IMR-90 (cell line): ENCODE measurements at places on chromosomes 16 and 17. TPM values are rescaled to one million over a fixed set of nuclear protein-coding genes. Genes with fewer than 3 reads are reported as not detected.

DNA sequence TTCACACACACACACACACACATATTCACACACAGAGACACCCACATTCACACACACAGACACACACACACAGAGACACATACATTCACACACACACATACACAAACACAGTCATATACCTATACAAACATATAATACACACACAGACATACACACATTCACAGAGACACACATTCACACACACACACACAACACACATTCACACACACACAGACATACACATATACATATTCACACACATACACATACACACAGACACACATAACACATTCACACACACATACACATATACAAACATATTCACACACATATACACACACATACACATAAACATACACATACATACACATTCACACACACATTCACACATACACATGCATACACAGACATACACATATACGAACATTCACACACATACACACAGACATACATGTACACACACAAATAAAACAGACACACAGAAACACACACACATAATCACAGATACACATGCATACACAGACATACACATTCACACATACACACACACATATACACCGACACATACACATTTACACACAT is 7.9 kb downstream of the PRCD start:
- no peak for DNase-seq
- no peak overlapping the region for H3K4me3 ChIP-seq
- H3K27ac ChIP-seq = no peak overlapping the region
- no peaks in the 10 kb centered on the region for H3K36me3 ChIP-seq
- no peaks in the 10 kb centered on the region for H3K27me3 ChIP-seq

DNA sequence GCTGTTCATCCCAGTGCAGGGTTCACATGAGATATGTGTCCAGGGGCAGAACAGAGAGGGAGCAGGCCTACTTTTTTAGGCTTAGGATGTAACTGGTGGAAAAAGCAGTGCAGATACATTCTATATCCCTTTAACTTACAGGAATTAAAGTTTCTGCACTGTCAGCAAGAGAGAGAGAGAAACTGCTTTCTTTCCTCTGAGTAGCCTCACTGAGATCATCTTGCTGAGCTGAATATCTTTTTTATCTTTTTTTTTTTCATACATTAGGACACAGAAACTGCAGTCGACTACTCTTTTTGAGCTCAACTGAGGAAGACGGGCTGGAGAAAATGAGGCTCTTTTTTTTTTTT is 50.1 kb downstream of the CNGB1 start:
- no peaks in the 10 kb centered on the region for H3K4me1 ChIP-seq
- peaks cover 48% of the 10 kb centered on the region for H3K27me3 ChIP-seq
- H3K36me3 ChIP-seq = no peaks in the 10 kb centered on the region
- H3K27ac ChIP-seq = no peak overlapping the region

GRCh38 chr16:29818082-29818481 is 2.1 kb downstream of the PAGR1 start:
- no peak overlapping the region for H3K27ac ChIP-seq

The PIMREG gene
- 19.4 and 21.5 TPM in 2 replicates for total RNA-seq

- peaks cover 8% of the 10 kb centered on the region; the same call in 1 of the 2 replicates for H3K27me3 ChIP-seq
- peaks cover 13% of the 10 kb centered on the region for H3K4me1 ChIP-seq
- no peak overlapping the region for H3K27ac ChIP-seq
- DNase-seq = no peak
- no peaks in the 10 kb centered on the region for H3K36me3 ChIP-seq
These were observed 17.2 kb upstream of the CACNG4 start for GRCh38 chr17:66947311-66947710.

The RAB26 gene
- 1.1 TPM in 2 replicates for total RNA-seq

The CMTM2 gene
- not detected in 2 replicates for total RNA-seq

DNA sequence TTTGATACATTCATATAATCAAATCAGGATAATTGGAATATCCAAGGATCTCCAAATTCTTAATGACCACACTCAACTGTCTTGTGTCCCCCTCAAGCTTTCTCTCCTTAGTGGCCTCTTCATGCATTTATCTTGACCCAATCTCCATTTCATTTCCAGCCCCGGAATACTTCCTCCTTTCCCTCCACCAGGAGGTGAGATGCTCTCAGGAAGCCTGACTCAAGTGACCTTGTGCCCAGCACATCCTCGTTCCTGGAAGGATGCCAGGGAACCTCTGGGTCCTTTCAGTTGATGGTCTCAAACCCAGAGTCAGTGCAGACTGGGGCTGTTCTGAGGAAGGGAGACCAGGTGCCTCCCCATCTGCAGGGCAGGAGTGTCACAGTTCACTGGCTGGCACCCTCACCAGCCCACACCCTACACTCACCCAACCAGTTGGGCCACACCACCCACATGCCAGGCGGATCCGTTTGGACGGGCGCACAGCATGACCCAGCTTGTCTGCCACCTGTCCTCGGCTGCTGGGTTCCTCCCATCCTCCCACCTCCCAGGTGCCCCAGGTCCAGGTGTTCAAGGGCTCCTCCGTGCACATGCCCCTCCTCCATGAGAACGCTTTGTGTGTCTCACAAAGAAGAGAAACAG is 14.0 kb upstream of the EMP2 start:
- no peaks in the 10 kb centered on the region for H3K36me3 ChIP-seq
- H3K27ac ChIP-seq = no peak overlapping the region
- no peaks in the 10 kb centered on the region for H3K4me1 ChIP-seq
- H3K27me3 ChIP-seq = peaks cover 17% of the 10 kb centered on the region
- H3K4me3 ChIP-seq = no peak overlapping the region
- DNase-seq = no peak

DNA sequence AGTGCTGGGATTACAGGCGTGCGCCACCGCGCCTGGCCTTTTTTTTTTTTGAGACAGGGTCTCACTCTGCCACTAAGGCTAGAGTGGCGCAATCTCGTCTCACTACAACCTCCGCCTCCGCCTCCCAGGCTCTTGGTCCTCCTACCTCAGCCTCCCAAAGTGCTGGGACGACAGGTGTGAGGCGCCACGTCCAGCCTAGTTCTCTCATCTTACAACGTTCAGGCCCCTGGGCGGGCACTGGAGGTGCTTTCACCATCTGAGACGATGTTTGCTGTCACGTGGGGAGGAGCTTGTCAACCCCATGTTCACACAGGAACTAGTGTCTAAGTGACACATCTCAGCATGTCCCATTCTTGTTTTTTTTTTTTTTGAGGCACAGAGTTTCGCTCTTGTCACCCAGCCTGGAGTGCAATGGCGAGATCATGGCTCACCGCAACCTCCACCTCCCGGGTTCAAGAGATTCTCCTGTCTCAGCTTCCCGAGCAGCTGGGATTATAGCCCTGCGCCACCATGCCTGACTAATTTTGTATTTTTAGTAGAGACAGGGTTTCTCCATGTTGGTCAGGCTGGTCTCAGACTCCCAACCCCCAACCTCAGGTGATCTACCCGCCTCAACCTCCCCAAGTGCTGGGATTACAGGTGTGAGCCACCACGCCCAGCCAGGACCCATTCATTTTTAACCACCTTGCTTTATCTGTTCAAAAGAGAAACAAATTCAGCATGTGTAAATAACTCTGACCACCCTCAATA is 5.2 kb upstream of the FANCA start:
- no peaks in the 10 kb centered on the region for H3K27me3 ChIP-seq
- H3K36me3 ChIP-seq = no peaks in the 10 kb centered on the region
- H3K27ac ChIP-seq = no peak overlapping the region
- H3K4me1 ChIP-seq = peaks cover 4% of the 10 kb centered on the region

GRCh38 chr17:14745541-14745940 is 444.7 kb downstream of the HS3ST3B1 start:
- no peak overlapping the region for H3K4me3 ChIP-seq
- no peaks in the 10 kb centered on the region for H3K27me3 ChIP-seq
- peak; percentile 43 for DNase-seq
- peaks cover 4% of the 10 kb centered on the region; the same call in 1 of the 2 replicates for H3K4me1 ChIP-seq
- H3K36me3 ChIP-seq = no peaks in the 10 kb centered on the region
- H3K27ac ChIP-seq = no peak overlapping the region; the same call in 1 of the 2 replicates

DNA sequence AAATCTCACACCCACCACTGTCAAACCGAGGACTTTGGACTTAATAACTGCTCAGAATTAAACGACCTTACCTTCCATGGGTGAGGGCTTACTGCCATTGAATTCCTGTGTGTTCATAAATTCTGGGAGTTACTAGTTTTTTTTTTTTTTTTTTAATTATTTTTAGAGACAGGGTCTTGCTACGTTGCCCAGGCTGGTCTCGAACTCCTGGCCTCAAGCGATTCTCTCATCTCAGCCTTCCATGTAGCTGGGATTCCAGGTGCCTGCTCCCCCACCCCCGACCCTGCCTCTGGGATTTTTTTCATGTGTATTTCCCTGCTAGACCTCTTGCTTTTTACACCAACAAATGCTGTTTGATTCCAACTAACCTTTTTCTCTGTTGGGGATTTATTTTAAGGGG is 14.9 kb upstream of the CD300A start:
- no peak for DNase-seq
- H3K27me3 ChIP-seq = no peaks in the 10 kb centered on the region; the same call in 1 of the 2 replicates
- H3K36me3 ChIP-seq = no peaks in the 10 kb centered on the region
- no peak overlapping the region for H3K4me3 ChIP-seq
- no peak overlapping the region for H3K27ac ChIP-seq

GRCh38 chr17:28811651-28812090 is 30.9 kb downstream of the FAM222B start:
- peak overlapping the region; percentile 82 for H3K4me3 ChIP-seq
- peak; percentile 21 for DNase-seq
- H3K27me3 ChIP-seq = no peaks in the 10 kb centered on the region
- no peaks in the 10 kb centered on the region for H3K36me3 ChIP-seq

DNA sequence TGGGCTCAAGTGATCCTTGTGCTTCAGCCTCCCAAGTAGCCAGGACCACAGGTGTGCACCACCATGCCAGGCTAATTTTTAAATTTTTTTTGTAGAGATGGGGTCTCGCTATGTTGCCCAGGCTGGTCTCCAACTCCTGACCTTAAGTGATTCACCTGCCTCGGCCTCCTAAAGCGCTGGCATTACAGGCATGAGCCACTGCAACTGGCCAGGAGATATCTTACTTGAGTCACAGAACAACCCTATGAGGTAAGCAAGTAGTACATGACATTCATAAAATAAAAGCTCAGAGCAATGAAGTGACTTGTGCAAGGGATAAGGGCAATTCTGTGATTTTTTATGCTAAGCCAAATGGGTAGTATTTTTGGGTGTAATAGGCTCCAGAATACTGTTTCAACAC is 57.3 kb downstream of the CDC27 start:
- H3K27me3 ChIP-seq = no peaks in the 10 kb centered on the region
- peaks cover 35% of the 10 kb centered on the region for H3K36me3 ChIP-seq
- no peak overlapping the region for H3K4me3 ChIP-seq
- DNase-seq = peak; percentile 26

DNA sequence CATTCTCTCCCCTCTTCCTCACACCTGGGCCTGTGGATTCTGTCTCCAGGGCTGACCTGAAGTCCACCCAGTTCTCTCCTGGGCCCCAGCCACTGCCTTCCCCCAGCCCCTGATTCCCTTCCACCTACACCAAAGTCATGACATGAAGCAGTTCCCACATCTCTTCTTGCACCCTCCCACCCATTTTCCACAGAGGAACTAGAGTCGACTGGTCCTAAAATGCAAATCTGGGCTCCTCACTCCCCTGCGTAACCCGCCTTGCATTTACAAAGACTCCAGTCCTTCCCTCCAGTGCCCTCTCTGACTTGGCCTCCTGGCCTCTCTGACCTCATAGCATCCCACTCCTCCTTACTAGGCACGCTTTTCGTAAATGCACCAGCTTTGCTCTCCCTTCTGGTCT is 14.8 kb downstream of the COX6A2 start:
- no peaks in the 10 kb centered on the region for H3K36me3 ChIP-seq
- peaks cover 18% of the 10 kb centered on the region for H3K27me3 ChIP-seq
- no peak overlapping the region for H3K4me3 ChIP-seq
- H3K27ac ChIP-seq = no peak overlapping the region

DNA sequence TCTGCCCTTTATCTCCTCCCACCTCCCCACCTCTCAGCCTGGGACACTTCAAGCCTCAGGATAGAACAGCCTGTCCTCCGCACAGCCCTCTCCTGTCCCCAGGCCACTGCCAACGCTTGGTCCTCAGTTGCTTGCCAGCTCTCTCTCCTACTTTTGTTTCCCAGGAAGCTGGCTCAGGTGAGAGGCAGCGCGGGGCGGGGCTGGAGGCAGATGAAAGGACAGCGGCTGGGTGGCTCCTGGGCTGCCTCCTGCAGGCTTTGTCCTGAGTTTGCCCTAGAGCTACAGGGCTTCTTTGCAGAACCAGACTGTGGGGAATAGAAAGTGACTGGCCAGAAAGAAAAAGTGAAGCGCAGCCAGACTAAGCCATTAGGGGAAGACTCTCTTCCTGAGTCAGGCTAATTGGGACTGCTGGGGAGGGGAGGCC is 48.2 kb upstream of the CDC42EP4 start:
- peaks cover 14% of the 10 kb centered on the region for H3K27me3 ChIP-seq
- no peak overlapping the region for H3K27ac ChIP-seq
- no peaks in the 10 kb centered on the region for H3K36me3 ChIP-seq
- peaks cover 2% of the 10 kb centered on the region; the same call in 1 of the 2 replicates for H3K4me1 ChIP-seq

GRCh38 chr17:36934144-36934691 is 3.1 kb upstream of the LHX1 start:
- no peak for DNase-seq
- H3K27ac ChIP-seq = no peak overlapping the region
- H3K27me3 ChIP-seq = peaks cover 99% of the 10 kb centered on the region
- peaks cover 6% of the 10 kb centered on the region; the same call in 1 of the 2 replicates for H3K4me1 ChIP-seq
- H3K4me3 ChIP-seq = no peak overlapping the region

DNA sequence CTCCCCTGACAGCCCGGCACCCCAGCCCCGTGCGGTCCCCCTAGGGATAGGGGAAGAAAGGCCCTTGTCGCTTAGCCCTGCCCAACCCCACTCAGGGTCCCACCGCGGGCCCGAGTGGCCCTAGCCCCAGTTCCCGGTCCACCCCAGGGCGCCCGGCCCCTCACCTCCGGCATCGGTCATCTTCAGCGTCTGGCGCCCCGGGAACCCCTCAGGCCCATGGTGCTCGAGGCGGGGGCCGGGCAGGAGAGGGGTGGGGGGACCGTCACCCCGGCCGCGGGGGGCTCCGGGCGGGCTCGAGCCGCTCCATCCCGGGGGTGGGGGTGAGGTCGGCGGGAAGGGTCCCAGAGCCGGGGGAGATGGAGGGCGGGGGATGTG is 620 bp downstream of the SAMD14 start:
- H3K27ac ChIP-seq = peak overlapping the region; percentile 44; the same call in 1 of the 2 replicates
- H3K36me3 ChIP-seq = peaks cover 3% of the 10 kb centered on the region; the same call in 1 of the 2 replicates
- H3K4me1 ChIP-seq = peaks cover 19% of the 10 kb centered on the region
- no peaks in the 10 kb centered on the region for H3K27me3 ChIP-seq
- H3K4me3 ChIP-seq = peak overlapping the region; percentile 64

The SULT1A1 gene
- total RNA-seq = 1.1 and 1.6 TPM in 2 replicates

The CDH3 gene
- total RNA-seq = not detected in 2 replicates

DNA sequence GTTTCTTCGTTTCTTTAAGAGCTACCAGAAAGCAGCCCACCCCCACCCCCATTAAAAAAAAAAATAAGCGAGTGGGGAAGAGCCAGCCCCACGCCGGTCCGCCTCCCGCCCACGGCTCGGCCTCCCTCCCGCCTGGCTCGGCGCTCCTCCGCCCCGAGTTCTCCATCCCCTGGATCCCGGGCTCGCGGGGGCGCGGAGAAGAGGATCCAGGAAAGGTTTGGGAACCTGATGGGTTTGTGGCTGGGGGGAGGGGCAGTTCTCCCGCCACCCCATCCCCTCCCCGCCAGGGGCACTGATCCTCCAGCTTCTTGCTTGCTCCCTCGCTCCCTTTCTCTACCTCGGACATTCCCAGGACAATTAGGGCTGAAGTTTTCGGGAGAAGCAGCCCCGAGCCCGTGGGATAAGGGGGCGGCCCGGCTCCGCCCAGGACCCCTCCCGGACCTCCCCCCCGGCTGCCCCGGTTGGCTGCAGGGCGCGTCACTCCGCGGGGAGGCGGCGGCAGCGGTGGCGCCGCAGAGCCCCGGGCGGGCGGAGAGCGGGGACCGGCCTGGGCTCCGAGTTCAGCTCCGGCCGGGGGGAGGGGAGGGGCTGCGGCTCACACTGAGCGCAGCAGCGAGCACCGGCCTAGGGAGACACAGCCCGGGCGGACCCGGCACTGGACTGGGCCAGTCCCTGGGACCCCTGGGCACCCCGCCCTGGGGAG is 1.0 kb upstream of the SALL1 start:
- no peaks in the 10 kb centered on the region for H3K36me3 ChIP-seq
- H3K27ac ChIP-seq = peak overlapping the region; percentile 94
- H3K4me1 ChIP-seq = peaks cover 7% of the 10 kb centered on the region
- DNase-seq = peak; percentile 80
